Peyer's patch (tissue), 4 donors: ENCODE measurements at places on chromosomes 2 and 18. TPM values are rescaled to one million over a fixed set of nuclear protein-coding genes. Genes with fewer than 3 reads are reported as not detected.
A peak's percentile ranks its signal among the peaks of the same experiment; 100 is the strongest.

DNA sequence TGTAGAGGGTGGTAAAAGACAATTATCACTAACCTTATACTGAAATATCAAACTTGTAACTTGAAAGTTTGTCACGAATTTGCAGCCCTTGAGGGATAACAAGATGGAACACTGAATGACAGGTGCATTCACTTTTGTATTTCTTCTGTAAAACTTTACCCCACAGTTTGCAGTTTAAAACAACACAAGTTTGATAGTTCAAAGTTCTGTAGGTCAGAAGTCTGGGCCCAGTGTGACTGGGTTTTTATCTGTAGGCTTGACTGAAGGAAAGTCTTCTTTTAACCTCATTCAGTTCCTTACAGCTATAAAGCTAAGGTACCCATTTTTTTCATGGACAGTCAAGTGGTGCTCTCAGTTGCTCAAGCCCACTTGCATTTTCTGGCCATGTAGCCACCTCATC, 257.1 kb upstream of the NRXN1 start:
- no peak for DNase-seq

DNA sequence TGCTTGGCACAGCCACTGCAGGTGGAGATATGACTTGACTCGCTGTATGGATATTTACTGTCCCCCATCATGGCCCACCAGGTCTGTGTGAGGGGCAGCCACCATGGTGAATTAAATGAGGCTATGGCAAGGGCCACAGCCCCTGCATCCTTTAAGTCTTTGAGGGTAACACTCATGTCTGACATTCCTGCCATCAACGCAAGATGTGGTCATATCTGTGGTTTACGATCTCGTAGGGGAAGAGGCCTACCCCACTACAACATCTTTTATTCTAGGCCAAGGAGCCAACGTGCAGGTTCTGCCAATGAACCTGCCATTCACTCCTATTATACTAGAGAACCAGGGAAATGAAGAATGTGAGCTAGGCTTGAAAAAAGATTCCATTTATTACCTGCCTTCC, 381.6 kb upstream of the ID2 start:
- DNase-seq: no peak

DNA sequence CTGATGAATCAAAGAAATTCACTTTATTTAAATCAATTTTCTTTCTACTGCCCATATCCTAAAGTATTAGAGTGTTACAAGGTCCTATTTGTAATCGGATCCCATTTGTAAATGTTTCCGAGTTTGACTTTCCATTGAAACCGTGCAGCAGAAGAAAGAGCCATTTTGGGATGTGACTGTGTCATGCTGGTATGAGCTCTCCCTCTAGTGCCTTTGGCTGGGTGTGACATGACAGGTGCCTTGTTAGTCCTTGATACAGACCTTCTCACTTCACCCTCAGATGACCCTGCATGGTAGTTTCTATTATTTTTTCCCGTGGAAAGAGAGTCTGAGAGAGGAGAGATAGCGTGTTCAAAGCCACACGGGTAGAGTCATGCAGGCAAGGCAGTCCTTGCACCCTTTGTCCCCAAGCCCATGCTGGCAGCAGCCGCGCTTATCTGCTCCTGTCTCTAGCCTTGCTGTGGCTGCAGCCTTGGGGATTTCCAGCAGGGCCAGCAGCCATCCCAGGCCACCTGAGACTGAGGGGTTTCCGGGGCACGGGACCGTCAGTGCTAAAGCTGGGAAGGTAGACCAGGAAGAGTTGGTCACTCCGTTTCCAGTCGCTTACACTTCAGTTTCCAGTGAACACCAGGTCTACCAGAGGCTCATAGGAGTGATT, 21.4 kb downstream of the CHMP1B start:
- DNase-seq: peak; percentile 65

- no peak for DNase-seq
Measured at GRCh38 chr2:106759966-106760365, 126.0 kb downstream of the ST6GAL2 start.

GRCh38 chr2:109203246-109204011, 74.4 kb downstream of the SH3RF3 start:
- DNase-seq: no peak

Gene CYP1B1
- total RNA-seq: 10.3 TPM
